ENCODE measurements at places on chromosomes 7 and 10.
A peak's percentile ranks its signal among the peaks of the same experiment; 100 is the strongest.

DNA sequence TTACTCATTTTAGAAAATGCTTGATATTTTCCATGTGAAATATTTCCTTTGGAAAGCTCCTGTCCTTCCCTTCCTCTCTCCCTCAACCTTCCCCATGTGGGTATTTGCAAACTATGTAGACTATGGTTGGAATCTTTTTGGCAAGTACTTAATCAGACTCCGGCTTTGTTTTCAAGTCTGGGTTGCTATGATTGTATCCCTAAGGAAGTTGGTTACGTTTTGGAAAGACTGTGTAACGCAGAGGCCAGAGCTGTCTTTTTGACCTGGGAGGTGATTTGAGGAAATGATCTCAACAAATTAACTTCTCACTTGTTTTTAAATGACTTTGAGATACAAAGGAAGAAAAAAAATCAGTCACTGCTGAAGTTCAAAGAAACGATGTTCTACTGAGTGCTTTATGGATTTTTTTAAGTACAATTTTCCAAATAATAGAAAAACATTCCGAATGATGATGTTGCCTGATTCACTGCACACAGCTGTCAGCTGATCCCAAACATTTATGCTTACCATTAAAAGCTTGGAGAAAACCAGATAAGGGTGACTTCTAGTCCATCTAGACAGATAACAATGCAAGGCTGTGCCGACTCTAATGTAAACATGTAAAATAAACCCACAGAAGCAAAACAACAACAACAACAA, 145.5 kb upstream of the CELF2 start:
- no peak for DNase-seq

- no peak for DNase-seq
These were observed 786.1 kb downstream of the ANKRD7 start for GRCh38 chr7:119010635-119011034.

DNA sequence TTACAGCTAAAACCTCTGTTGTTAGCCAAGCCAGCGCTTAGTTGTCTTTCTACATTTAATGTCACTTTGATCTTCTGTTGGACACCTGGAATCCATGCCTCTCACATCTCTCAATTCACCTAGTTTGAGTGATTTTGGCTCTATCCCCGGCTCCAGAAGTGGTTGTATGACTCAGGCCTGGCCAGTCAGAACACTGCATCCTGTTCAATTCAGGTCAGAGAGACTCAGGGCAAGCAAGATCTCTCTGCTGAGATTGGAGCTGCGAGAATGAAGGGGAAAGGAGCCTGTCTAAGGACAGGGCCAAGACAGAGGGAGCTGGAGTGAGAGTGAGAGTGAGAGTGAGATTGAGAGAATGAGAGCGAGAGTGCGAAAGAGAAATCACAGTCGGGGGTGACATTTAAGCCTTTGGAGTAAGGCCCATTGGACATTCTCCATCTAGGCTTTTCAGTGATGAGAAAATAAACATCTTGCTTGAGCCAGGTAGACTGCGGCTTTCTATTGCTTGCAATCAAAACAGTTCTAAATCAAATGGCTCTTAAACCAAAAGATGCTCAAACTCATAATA, 83.3 kb upstream of the DYNC1I1 start:
- no peak for DNase-seq

GRCh38 chr7:18900803-18901202, 216.6 kb downstream of the TWIST1 start:
- no peak for DNase-seq

DNA sequence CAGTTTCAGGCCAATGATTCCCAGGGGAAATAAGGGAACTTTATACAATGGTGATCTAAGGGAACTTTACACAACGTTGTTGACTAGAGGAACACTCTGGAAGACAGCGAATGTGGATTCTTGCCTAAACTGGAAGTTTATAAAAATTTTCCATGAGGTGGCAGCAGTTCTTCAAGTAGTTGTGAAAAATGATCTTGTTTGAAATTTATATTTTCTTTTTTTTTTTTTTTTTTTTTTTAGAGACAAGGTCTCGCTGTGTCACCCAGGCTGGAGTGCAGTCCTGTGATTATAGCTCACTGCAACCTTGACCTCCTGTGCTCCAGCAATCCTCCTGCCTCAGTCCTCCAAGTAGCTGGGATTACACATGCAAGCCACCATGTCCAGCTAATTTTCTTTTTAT, 32.1 kb upstream of the GTF2I start:
- peak; percentile 56 for DNase-seq

GRCh38 chr7:139767561-139767982, 10.2 kb downstream of the HIPK2 start:
- DNase-seq, result no peak

DNA sequence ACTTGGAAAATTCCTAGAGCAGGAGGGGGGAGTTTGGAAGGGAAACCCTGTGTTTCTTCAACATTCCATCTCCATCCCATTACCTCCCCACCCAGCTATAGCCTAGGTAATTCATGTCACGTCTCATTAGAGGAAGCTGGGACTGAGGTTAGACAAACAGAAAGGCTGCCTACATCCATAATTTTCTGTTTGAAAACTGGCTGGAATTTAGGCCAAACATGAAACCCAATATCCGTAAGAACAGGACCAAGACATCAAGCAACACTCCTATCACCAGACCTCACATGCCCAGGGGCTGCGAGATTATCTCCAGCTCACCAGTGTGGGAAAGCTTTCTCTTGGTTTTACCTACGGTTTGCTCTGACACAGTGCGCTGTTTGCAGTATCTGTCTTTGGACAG, 316.3 kb downstream of the FRMD4A start:
- DNase-seq, result no peak

DNA sequence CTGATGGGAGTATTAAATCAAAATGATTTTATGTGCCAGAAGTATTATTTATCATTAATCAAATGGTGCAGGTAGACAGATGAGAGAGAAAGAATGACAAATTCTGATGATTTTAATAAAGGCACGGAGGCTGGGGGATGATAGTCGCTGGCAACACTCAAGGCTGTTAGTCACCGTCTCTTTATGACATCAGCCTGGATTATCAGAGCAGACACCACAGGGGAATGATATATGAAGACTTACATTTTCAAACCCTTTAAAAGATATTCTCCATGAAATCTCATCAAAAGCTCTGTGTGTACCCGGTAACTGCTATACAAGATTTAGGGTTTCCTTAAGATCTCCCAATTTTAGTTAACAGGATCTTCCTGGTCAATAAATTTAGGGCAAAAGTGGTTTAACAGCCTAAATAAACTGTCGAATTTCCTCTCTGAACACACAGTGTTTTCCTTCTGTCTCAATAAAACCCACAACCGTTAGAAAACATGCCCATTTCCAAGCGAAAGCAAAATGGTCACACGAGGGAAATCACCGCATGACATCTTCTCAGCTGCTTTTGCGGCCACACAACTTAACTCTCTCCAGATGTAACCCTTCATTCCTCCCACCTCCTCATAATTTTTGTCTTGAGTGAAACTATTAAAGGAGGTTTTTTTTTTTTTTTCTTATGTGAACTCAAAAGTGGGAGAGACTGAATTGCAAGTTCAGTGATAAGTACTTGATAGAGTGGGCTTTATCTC, 133.2 kb upstream of the FAM171A1 start:
- DNase-seq, result no peak

Data from Karpas-422 (cell line).